Activated CD4-positive, alpha-beta T cell treated with anti-CD3 and anti-CD28 coated beads, Interleukin-2, amount 10 ng/mL, durations not matched to agents 7 days and 5 days (primary cell): ENCODE measurements at places on chromosomes 3 and 15. TPM values are rescaled to one million over a fixed set of nuclear protein-coding genes. Genes with fewer than 3 reads are reported as not detected.

DNA sequence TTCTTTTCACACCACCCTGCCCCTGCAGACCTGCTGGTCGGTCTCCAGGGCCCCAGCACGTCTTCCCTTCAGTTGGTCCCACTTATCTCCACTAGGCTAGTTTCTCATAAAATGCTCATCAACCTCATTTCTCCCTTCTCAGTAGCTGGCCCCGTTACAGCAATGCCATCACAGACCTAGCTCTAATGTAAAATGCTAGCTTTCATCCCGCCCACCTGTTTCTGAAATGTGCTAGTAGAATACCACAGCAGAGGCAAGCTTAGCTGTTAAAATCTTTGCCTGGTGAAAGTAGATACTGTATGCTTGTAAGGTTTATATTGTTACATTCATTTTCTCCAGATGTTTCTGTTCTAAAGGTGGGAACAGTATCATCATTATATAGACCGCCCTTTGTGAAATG lies 13.1 kb downstream of the MKRN2OS start:
- no peak for DNase-seq

DNA sequence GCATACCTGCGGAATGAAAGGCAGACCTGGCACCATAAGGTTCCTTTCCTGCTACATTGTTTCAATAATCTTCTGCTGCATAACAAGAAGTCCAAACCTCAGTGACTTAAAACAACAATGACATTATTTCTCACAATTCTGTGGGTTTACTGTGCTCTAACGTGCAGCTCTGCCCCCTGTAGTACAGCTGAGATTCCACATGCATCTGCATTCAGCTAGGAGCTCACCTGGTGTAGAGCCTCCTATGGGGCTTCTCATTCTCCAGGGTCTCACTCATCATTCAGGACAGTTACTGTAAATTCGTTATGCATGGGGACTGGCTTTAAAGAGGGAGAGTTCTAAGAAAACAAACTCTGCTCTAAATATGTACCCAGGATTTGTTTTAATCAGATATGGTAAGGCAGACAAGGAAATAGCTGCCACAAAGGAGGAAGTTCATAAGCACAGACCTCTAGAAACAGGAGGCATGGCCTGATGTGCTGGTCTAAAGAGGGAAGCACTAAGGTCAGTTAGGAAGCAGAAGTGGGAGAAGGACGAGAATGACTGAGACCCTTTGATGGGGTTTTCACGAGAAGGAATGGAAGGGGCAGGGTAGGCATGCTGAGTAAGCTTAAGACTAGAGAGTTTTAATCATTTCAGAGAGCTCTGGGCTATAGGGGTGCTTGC lies 347.0 kb downstream of the NEK10 start:
- DNase-seq: no peak

GRCh38 chr3:129070086-129070885 lies 9.7 kb downstream of the GP9 start:
- no peak for DNase-seq

- DNase-seq: no peak
Observed at GRCh38 chr15:70097063-70097320, 725 bp downstream of the TLE3 start.

DNA sequence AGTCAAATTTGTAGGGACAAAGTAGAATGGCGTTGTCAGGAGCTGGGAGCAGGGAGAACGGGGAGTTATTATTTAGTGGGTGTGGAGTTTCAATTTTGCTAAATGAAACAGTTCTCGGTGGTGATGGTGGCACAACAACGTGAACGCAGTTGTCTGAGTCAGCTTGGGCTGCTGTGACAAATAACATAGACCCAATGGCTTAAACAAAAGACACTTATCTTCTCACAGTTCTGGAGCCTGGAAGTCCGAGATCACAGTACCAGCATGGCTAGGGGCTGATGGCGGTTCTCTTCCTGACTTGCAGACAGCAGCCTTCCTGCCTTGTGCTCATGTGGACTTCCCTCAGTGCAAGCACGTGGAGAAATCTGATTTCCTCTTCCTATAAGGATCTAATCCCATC lies 90.2 kb downstream of the CHSY1 start:
- no peak for DNase-seq

DNA sequence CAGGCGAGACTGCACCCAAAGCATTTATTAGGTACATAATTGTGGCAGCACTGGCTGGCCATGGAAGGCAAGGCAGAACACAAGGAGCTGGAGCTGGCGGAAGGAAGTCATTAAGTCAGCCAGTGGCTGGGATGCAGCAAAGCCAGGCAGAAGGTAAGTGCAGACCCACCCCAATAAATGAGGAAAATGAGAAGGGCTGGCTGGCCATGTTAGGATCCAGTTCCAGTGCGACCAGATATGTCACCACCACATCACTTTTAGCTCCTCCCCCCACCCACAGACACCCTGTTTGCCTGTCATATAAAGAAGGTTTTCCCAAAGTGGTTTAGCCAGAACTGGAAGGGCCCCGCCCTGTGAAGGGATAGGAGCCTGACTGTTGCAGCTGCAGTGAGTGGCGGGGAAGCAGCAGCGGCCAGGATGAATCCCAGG lies at the start of gene FURIN:
FURIN (plus strand) TSS at position 328 of the 429 bp plus-strand sequence. CDS start 7,153 bp downstream, outside the sequence.
- DNase-seq: no peak

DNA sequence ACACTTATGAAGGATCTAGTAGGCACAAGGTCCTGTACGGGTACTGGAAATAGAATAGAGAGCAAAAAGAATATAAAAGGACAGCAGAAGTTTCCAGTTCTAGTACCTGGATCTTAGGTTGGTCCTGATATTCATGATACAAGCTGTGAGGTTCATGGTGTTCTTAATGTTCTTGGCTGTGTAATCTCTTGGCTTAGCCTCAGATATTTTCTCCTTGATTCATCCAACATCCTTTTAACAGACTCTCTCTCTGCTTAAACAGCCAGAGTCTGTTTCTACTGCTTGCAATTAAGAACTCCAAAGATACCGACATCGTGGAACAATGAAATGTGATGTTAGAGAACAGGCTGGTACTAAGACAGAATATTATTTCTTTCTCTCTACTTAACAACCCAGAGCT lies 49.9 kb downstream of the CNTN3 start:
- DNase-seq: no peak

DNA sequence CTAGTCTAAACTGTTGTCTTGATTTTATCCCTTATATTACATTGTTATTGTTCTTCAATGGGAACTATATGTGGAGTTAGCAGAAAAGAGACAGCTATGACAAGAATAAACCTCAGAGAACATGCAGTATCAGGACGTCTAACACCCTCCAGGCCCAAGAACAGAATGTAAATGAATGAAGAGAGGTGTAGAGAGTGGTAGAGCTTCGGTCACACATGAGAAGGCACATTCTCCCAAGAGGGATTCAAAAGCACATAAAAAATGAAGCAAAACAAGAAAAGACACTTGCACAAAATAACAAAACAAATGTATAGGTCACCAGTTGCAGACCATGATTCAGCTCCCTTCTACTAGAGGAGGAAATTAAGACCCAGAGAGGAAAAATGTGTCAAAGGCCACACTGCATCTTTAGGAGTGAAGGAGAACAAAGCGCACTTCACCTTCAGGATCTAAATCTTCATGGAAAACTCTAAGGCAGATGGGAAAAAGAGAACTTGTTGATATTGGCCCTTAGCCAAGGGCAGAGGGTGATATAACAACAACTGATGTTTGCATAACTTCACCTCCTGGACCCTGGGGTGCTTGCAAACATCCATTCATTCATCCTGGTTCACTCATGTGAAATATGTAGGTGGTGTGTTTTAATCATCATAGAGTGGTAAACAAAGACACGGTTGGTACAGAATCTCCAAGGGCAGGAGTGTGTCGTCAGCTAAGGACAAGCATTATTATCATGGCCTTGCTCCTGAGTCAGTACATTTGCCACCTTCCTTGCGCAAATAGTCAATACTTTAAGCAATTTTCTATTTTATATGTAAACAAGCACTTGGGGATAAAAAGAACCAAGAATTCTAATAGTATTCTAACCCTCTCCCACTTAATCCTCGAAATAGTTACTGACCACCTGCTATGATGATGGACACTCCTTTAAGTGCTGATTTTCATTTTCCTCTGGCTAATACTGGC lies 8.8 kb downstream of the NEK10 start:
- no peak for DNase-seq

- DNase-seq: no peak
Observed at GRCh38 chr3:102904629-102905028, 469.8 kb downstream of the ZPLD1 start.

DNA sequence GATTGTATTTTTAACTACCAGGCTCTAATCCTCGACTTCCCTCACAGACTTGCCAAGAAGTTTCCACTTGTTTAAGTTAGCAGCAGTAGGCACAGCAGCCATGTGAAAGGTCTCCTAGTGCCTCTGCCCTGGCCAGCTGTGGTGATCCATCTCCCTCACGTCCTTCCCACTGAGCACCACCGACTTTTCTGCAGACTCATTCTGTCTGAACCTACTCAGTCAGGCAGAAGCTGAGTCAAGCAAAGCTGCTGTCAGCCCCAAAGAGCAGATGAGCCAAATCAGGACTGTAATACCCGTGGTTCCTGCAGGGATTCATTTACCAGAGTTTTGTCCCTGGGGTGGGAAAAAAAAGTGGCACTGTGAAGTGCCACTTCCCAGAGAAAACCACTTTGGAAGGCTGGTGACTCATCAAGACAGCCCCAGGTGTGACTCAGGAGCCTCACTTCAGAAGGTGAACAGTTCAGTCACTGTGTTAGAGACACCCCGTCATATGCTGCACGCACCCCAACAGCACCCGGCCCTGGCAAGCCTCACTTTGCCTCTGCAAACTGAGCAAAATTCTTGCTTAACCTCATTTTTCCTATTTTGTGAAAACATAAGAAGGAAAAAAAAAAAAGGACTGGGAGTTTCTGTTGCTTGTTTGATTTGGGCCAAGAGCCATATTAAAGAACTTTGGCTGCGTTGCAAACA lies 76.0 kb downstream of the WWTR1 start:
- DNase-seq: no peak

- peak; percentile 35 for DNase-seq
Observed at GRCh38 chr3:122497425-122497824, 17.3 kb downstream of the KPNA1 start.

- DNase-seq: no peak
Observed at GRCh38 chr3:101667844-101668243, 9.1 kb downstream of the ZBTB11 start.

DNA sequence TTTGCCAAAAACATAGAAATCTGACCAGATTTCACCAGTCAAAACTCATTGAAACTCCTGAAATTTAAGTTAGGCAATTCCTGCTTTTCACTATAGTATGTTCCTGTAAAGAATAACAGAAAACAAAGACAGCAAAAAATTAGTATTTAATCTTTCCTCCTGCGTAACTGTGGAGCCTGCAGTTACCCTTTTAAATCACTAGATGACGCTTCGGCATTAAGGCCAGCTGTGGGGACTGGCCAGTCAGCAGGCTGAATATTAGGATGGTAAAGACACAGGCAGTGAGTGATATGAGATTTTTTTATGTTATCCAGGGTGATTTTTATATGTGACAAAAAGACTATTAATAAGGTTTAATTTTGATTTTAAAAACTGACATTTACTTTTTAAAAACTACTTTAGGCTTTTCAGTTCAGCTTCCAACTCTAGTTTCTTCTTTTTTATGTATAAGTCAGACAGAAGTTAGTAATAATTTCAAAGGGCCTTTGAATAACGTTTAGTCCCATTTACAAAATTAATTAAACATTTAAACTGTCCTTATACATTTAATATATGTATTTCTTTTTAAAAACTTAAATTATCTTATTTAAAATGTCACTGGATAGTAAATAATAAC lies 165.1 kb downstream of the PPM1L start:
- DNase-seq: no peak

GRCh38 chr3:192079098-192079497 lies 618.1 kb downstream of the PYDC2 start:
- DNase-seq: no peak

DNA sequence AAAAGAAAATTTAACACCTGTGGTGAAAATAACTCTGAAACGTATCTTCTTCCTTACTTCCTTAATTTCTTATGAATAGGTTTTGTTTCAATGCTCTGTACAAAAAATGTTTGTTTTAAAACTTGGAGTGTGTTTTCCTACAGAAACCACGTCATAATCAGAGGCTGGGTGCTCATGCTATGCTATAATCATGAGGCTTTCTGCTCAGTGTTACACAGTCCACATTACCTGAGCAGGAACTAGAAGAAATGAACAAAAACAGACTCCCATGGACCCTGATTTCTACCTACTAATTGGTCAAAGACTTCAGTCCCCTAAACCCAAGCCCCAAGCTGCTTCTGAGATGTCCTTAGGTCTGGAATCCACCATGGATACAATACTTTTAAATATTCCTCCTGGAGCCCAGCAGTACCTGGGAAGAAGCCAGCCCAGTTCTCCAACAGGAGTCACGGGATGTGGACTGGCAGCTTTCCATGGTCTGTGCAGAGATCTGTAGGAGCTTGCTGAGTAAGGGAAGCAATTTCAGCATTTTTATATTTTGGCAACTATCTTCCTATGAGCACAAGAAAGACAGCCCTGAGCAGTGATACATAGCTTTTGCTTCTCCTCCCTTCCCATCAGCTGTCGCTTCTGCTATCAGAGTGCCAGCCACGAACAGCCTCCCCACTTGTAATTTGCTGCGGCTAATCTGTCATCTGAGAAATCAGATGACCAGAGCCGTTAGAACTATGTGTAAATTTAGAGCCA lies 65.6 kb downstream of the WDR72 start:
- DNase-seq: no peak

DNA sequence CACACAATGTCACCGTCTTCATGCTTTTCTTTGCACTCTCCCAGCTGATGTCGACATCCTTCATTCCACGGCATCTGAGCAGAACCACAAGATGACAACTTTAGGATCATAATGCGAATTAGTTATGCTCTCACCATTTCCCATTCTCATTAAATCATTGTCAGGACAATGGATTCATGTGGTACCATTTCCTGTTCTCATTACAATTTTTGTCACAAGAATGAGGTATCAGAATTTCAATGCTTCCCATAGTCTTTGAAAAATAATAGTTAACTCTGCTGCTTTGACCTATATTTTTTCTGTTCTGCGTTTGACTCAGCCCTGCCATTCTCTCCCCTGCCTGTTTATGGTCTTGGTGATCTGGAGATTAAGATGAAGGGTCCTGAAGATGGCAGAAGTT lies 175.7 kb upstream of the MDFIC2 start:
- no peak for DNase-seq

The MLF1 gene
- total RNA-seq: 0.79 TPM

The PRKCD gene
- 19.9 TPM for total RNA-seq

The CHRNA7 gene
- total RNA-seq: not detected

The DPP8 gene
- total RNA-seq: 42.8 TPM

The DUT gene
- 308 TPM for total RNA-seq

The OSBPL10 gene
- 1.1 TPM for total RNA-seq
